ENCODE measurements at places on chromosomes 13 and 19.

DNA sequence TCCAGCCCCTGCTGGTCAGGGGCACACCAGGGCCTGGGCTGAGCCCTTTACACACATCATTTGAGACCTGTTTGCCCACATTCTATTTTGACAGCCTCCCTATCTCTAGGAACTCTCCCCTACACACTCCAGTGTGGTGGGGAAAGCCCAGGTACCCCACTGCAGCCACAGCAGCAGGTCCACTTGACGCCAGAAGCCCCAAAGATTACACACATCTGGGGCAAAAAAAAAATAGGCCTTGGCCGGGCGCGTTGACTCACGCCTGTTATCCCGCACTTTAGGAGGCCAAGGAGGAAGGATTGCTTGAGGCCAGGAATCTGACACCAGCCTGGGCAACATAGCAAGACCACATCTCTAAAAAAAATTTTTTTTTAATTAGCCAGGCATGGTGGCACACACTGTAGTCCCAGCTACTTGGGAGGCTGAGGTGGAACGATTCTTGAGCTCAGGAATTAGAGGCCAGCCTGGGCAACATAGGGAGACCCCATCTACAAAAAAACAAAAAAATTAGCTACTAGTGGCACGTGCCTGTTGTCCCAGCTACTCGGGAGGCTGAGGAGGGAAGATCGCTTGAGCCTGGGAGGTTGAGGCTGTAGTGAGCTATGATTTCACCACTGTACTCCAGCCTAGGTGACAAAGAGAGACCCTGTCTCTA lies 18.0 kb upstream of the CD22 start:
- DNase-seq, result no peak

GRCh38 chr13:97199451-97199850 lies 22.7 kb upstream of the MBNL2 start:
- DNase-seq, result no peak

- DNase-seq, result peak; percentile 70
These were observed 46.8 kb downstream of the COG3 start for GRCh38 chr13:45511310-45512097.

DNA sequence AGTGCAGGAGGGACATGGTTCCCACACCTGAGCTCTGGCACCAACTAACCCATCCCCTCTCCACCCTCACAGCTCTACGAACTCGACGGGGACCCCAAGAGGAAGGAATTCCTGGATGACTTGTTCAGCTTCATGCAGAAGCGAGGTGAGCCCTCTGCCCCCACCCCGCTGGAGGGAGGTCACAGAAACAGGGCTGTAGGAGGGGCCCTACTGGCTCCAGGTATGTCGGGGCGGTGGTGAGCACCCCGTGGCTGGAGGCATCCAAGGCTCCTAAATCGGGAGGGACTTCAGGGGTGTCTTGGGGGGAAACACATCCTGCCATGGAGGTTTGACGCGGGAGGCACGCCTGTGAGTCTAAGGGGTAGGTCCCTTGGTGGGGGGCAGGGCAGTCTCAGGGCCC lies 24.1 kb upstream of the WDR18 start:
- DNase-seq, result no peak

GRCh38 chr19:5957170-5957569 lies 20.8 kb downstream of the RANBP3 start:
- DNase-seq, result no peak

- DNase-seq, result no peak
These were observed 136.3 kb upstream of the CSNK1A1L start for GRCh38 chr13:37241786-37242185.

- no peak for DNase-seq
These were observed 10.4 kb upstream of the GPR32 start for GRCh38 chr19:50759886-50760285.

- DNase-seq, result no peak
These were observed 15.8 kb downstream of the ADPRHL1 start for GRCh38 chr13:113437408-113438010.

- no peak for DNase-seq
These were observed 153.8 kb upstream of the LSM14A start for GRCh38 chr19:34018546-34018945.

- no peak for DNase-seq
These were observed 2.0 kb upstream of the ZBTB45 start for GRCh38 chr19:58521651-58522050.

- no peak for DNase-seq
These were observed 41.6 kb downstream of the PAN3 start for GRCh38 chr13:28179974-28180373.

- DNase-seq, result no peak
These were observed 381.7 kb upstream of the ZNF507 start for GRCh38 chr19:31963746-31964145.

DNA sequence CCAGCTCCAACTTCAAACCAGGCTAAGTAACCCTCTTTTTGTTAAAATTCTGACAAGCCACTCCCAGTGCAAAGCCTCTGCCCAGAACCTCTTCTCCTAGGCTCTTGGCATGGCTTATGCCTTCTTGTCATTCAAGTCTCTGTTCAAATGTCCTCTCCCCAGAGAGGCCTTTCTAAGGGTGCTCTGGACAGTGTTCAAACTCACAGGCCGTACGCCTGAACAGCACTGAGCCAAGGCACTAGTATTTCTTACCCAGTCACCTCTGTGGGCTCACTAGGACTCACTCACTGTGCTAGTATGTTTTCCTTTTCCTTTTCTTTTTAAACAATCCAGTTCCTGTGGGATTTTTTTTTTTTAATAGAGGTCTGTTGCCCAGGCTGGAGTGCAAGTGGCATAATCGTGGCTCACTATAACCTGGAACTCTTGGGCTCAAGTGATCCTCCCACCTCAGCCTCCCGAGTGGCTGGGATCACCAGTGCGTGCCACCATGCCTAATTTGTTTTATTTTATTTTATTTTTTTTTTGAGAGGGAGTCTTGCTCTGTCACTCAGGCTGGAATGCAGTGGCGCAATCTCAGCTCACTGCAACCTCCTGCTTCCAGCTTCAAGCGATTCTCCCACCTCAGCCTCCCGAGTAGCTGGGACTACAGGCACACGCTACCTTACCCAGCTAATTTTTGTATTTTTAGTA lies 2.3 kb upstream of the ASF1B start:
- no peak for DNase-seq

- no peak for DNase-seq
These were observed 94.6 kb upstream of the RFC3 start for GRCh38 chr13:33723365-33723764.

DNA sequence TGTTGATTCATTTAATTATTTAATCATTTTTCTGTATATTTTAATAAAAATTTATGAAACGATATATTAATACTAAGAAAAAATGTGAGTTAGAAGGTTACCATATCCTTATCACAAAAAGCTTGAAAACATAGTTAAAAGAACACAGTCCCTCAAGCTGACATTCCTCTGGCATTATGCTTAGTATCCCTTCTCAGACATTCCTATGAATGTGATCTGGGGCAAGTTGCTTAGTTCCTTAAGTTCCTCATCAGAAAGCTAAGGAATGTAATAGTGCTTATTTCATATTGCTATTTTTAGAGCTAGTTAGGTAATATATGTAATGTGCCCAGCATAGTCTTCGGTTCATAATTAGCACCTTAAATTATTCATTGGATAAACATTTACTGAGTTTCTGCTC lies 122.8 kb downstream of the MTUS2 start:
- no peak for DNase-seq

GRCh38 chr13:20594280-20594679 lies 27.3 kb downstream of the IFT88 start:
- no peak for DNase-seq

DNA sequence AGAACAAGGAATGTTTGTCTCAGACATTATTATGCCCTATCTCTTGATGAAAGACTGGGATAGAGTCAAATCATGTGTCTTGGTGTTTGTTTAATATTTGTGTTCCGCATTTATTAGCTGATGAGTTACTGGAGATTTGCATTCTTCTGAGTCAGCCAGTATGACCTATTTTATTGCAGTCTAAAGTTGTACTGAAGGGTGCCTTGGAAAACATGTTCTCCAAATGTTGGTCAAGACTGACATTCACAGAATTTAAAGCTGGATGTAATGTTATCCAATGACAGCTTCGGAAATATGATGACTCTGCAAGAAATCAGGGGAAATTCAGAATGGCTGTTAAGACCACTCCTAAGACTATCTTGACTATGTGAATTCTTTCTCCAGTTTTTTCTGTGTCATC lies 134.0 kb downstream of the KCNRG start:
- DNase-seq, result no peak

DNA sequence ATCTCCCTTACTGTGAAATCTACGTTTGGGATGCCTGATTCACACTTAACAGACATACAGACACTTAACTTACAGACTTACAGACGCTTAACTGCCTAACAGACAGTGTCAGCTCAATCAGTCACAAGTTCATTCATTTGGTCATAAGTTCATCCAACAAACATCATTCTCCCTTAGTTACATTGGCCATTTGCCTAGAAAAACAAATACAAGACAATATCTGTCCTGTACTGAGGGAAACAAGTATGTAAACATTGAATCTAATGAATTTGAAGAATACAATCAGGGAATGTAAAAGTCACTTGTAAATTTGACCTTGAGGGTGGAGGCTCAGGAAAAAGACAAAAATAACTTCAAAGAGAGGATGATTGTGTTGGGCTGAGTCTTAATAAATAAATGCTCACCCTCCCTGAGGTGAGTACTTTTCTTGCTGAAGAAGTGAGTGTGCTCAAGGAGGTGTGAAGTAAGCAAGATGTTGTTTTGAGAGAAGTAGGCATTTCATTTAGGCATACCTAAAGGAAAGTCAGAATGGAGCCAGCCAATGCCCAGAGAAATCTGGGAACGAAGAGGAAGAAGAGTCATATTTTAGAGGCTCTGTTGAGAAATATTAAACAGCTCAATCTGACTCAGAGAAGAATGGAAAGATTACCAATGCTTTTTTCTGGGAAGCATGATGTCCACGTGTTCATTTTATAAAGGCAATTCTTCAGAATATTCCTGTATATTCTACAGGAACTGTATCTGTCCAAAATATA lies 958.4 kb upstream of the SLC10A2 start:
- DNase-seq, result no peak

DNA sequence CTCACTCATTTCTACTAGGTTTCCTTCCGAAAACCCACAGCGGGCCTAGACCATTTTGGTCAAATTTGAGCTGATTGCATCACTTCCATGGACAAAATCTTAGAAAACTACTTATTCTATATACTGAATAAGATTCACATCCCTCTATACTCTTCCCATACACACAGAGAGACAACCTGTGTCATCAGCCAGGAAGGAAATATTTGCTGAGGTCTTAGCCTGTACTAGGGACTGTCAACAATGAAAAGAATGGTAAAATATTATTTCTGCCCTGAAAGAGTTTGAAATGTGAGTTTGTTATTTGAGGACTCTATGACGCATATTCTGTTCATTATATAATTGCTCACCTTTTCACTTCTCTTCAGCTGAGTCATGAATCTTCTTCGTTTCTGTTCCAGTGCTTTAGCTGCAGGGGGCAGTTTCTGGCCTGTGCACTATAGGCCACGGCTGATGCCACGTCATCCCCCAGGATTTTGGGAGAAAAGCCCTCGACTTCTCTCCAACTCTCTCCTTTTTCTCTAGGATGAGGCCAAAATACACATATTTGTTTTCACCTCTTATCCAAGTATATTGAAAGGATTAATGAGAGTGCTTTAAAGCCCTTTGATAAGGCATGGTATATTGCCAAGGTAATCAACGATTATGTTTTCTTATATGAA lies 47.7 kb downstream of the GSX1 start:
- no peak for DNase-seq

DNA sequence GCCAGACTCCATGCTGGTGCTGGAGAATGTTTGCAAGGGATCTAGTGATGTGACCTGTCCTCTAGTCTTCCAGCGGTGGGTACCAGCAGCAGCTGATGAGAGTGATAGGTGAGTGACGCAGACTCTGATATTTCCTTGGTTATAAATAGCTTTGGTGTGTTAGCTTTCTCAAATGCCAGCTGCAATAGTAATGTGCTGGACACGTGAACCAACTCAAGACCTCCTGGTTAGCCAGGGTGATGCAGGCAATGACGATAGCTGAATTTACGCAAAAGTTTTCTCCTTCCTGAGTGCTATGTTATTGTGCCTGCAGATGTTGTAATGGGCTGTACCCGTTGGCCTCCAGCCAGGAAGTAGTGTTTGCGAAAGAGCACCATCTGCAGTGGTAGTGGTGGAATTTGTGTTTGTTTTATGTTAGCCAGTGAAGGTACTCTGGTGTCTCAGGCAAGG lies 129.5 kb downstream of the CYSLTR2 start:
- DNase-seq, result no peak

DNA sequence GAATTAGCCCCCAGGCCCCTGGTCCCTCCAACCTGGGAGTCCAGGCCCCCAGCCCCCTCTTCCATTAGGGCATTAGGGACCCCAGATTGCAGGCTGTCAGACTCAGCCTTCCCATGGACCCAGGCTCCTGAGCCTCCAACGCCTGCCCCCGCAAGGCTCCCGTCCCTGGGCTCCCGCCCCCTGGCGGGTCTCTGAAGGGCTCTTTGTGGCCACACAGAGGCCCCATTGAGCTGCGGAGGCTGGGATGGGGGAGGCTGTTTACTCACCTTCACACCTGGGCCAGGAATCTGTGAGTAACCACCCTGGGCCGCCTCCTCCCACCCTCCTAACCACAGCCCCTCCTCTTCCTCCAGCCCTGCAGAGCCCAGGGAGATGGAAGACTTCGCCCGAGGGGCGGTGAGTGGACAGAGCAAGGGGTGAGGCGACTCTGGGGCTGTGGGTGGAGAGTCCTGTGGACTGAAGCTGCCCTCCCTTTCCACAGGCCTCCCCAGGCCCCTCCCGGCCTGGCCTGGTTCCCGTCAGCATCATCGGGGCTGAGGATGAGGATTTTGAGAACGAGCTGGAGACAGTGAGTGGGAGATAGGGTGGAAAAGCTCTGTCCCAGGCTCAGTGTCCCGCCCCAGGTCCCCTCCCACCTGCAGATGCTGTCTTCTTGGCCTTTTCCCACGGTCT lies 4.9 kb downstream of the ARHGEF1 start:
- DNase-seq, result no peak

- DNase-seq, result no peak
These were observed 730.7 kb downstream of the UQCRFS1 start for GRCh38 chr19:28482221-28482620.

DNA sequence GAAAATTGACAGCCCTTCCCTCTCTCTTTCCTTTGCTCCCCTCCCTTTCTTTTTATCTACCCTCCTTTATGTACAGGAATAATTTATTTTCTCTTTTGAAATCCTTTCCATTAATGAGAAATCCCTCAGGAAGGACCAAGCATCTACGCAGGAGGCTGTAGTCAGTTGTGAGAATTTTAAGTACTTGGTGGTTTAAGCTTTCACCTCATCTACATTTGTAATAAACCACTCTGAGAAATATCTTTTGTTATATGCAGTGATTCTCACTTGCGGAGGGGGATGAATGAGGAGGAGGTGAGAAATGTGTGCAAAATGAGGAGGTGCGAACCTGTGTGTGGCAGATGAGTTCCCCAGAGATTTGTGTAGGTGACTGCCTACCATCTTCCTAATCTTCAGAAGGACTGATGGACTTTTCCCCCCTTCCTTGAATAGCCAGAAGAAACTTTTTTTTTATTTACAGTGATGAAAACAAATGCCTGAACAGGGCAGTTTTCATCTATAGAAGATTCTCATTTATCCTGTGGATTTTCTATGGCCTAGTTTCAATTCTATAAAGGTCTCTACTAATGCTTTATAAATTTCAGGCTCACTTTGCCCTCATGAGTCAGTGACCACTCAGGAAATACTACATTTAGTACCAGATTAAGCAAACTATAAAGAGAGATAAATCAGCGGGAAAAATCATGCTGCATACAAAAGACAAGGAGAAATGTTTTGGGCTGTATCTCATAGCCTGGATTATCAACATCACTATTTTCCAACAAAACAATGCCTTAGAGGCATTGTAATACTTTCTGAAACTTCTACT lies 118.3 kb downstream of the LHFPL6 start:
- DNase-seq, result no peak

- DNase-seq, result no peak
These were observed 148.9 kb downstream of the DCT start for GRCh38 chr13:94330552-94331071.
